Spleen (tissue), 13 donors: ENCODE measurements at places on chromosomes 16 and 17.

- DNase-seq: no peak
Observed at GRCh38 chr16:907842-908241, 62.9 kb downstream of the LMF1 start.

DNA sequence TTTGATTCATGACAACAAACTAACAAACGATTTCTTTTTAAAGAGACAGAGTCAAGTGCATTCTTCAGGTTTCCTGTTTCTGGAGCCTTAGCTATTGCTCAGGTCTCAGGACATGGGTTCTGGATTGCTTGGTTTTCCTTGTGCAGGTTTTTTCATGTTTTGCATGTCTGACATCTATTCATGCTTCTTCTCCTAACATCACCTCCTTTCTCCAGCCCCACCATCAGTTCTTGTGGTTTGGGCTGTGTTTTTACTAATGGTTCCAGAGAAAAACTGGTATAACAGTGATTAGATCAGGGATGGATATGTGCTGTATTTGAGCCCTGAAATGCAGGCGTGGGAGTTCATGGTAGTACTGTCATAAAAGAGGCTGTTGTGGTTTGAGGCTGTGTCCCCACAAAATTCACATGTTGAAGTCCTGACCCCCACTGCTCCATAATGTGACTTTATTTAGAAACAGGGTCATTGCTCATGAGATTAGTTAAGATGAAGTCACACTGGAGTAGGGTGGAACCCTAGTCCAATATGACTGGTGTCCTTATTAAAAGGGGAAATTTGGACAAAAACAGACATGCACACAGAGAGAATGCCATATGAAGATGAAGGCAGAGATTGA is 67.9 kb downstream of the IRX6 start:
- no peak for DNase-seq

DNA sequence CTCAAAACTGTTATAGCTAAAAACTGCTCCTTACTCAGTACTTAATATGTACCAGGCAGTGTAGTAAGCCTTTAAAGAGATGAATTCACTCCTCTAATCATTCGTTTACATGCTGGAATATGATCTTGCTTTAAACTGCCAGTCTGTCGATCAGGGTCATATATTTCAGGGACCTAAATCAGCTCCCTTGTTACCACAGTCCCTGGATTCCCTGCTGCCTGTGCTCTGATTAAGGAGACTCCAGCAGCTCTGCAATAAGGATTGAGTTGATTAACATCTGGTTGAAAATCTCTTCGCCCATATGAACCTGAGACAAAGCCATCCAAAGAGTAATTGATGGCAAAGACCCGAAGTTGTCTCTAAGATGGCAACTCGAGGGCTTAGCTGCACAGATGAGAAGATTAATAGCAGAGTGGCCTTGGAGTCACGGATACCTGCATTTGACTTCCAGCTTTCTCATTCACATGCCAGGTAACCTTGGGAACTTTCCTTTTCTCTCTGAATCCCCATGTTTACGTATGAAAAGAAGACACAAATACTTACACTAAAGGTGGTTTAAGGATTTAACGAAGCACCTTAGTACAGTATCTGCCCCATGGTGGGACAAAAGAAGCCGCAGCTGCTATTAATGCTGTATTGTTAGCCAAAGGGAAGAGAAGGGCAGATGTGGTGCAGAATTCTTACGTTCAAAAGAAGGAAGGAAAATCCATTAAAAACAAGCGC is 68.2 kb downstream of the VAT1L start:
- no peak for DNase-seq

- no peak for DNase-seq
Observed at GRCh38 chr16:72094266-72094610, 591 bp downstream of the DHX38 start.

GRCh38 chr16:10552281-10552680 is 28.1 kb downstream of the EMP2 start:
- no peak for DNase-seq

DNA sequence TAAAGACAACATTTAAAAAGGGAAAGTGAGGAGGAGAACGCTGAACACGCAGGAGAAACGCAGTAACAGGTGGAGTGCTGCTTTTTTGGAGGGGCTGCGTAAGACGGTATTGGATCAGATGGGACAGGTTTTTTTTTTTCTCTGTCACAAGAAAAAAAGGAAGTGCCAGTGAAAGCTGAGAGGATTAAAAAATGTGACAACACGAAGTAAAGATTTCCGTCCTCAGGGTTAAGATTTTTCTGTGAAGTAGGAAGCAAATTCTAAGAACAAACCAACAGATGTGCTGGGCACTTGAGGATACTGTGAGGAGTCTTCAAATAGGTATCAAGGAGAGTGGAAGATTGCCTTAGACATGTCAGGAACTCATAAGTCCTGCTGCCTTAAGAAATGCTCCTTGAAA is 5.8 kb upstream of the ABCA9 start:
- no peak for DNase-seq

- no peak for DNase-seq
Observed at GRCh38 chr16:24896439-24896838, 50.7 kb downstream of the SLC5A11 start.

GRCh38 chr16:10086620-10087019 is 95.6 kb downstream of the GRIN2A start:
- DNase-seq: no peak

GRCh38 chr17:35879773-35880654 is at the start of gene CCL5:
Gene CCL5, minus strand, starts transcription at chr17:35880360.
- DNase-seq: peak; percentile 82

- no peak for DNase-seq
Observed at GRCh38 chr17:65228734-65229620, 91.8 kb downstream of the RGS9 start.

DNA sequence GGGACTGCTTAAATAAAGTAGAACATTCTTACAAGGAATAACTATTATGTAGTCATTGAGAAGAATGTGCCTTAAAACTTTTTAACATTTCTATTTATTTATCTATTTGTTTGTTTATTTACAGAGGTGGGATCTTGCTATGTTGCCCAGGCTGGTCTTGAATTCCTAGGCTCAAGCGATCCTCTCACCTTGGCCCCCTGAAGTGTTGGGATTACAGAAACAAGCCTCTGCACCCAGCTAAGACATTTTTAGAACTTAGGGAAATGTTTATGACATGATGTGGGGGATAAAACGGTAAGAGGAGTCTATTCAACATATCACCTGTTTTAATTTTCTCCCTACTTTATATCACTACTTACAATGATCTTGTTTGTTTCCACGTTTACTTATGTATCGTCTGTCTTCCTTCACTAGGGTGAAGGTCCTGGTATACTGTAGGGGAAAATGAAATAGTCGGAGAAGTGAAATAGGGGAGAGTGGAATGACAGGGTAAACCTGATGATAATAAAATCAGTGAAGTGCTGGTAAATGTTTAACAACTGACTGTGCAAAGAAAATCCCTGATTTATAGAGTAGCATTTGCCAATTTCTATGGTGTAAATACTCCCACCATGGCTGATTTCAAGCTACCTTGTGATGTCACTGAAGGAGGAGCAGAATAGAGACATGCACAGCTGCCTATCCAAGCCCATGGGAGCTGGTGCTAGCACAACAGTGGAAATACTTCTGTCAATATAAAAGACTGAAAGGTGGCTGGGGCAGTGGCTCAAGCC is 16.0 kb upstream of the HAPSTR1 start:
- no peak for DNase-seq

GRCh38 chr16:88061346-88062110 is 110.3 kb downstream of the BANP start:
- DNase-seq: peak; percentile 24

DNA sequence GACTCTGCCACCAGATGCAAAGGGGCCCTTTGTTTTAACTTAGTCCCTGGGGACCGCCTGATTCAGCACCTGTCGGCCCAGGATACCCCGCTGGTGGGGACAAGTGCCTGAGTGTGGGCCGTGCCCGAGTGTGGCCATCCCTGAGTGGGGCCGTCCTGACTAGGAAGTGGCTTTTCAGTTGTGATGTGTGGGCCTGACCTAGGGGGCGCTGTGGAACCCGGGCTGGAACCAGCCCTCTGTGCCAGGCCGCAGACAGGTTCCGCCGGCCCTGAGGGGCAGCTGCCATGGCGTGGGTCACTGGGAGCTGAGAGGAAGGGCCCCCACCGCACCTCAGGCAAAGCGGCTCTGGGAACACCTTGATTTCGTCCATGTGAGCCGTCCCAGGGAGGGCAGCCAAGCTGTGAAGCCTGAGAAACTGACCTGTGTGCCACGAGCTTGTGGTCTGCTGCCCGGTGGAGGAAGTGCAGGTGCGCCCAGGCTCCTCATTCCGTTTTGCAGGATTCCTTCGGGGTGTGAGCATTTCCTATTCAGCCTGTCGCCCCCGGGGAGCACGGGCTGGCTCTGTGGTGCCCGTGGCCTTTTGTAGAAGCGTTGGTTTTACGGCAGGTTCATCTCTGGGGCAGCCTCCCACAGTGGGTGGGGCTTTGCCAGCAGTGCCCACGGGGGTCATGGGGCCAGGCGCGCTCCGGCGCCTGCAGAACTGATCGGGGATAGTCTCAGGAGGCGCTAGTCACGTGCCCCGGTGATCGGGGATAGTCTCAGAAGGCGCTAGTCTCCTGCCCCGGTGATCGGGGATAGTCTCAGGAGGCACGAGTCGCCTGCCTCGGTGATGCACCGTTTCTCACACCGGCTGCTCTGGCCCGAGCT is 5.3 kb downstream of the RPL13 start:
- peak; percentile 85 for DNase-seq

- DNase-seq: peak; percentile 19
Observed at GRCh38 chr17:77802811-77803220, 155.7 kb upstream of the TNRC6C start.

GRCh38 chr16:74275711-74276110 is 20.9 kb upstream of the PSMD7 start:
- DNase-seq: no peak

DNA sequence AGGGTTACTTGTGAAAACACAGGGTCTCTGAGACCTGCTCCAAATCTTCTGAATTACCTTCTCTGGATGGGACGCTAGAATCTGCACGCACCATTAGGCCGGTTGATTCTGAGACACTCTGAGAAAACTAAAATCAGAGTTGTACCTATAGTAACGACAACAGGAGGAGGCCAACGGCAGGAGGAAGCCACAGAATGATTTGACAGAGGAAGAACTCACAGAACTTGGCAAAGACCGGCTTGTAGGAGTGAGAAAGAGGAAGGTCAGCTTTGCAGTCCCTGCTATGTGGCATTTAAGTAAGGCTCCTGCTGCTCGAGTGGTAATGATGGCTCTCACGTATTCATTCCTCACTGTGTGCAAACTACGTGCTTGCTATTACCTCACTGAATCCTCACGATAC is 483.0 kb downstream of the TMEM114 start:
- no peak for DNase-seq

- no peak for DNase-seq
Observed at GRCh38 chr16:49608098-49608497, 234.5 kb downstream of the C16orf78 start.

DNA sequence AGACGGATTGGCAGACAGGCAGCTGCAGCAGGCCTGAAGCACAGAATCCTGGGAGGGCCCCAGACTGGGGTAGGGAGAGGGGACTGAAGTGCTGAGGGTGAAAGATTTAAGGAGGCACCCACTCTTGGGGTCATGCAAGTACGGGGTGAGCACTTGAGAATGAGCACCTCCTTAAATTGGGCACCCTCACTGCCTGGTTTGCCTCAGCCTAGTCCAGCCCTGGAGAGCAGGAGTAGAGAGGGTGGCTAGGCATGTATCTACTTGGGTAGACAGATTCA is 154.1 kb upstream of the CDC42EP4 start:
- no peak for DNase-seq

- DNase-seq: no peak
Observed at GRCh38 chr17:47095268-47095667, 93.8 kb downstream of the CDC27 start.

GRCh38 chr17:61285526-61286320 is 113.9 kb upstream of the TBX2 start:
- no peak for DNase-seq

DNA sequence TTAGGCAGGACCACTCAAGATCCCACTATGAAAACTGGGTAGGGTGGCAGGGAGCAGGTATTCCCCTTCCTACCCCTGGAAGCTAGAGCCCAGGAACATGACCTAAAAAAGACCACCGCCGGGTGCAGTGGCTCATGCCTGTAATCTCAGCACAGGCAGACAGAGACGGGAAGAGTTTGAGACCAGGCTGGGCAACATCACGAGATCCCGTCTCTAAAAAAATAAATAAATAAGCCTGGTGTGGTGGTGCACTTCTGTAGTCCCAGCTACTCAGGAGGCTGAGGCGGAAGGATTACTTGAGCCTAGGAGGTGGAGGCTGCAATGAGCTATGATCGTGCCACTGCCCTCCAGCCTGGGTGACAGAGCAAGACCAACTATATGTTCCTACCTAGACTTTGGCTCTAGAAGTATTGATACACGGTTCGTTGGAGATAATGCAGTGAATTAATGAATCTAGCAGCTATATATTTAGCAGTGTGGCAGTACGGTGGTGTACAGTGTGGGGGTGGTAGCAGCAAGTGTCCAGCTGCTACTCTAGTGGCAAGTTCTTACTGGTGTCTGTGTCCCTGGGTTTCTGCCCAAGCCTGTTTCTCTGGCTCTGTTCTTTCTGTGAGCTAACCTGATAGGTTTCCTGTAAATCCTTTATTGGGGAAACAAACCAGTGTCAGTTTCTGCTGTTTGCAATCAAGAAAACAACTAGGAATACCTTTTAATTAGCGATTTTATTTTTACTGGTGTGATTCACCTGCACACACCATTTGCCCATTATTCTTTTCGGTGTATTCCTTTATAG is 3.3 kb upstream of the USP31 start:
- no peak for DNase-seq

DNA sequence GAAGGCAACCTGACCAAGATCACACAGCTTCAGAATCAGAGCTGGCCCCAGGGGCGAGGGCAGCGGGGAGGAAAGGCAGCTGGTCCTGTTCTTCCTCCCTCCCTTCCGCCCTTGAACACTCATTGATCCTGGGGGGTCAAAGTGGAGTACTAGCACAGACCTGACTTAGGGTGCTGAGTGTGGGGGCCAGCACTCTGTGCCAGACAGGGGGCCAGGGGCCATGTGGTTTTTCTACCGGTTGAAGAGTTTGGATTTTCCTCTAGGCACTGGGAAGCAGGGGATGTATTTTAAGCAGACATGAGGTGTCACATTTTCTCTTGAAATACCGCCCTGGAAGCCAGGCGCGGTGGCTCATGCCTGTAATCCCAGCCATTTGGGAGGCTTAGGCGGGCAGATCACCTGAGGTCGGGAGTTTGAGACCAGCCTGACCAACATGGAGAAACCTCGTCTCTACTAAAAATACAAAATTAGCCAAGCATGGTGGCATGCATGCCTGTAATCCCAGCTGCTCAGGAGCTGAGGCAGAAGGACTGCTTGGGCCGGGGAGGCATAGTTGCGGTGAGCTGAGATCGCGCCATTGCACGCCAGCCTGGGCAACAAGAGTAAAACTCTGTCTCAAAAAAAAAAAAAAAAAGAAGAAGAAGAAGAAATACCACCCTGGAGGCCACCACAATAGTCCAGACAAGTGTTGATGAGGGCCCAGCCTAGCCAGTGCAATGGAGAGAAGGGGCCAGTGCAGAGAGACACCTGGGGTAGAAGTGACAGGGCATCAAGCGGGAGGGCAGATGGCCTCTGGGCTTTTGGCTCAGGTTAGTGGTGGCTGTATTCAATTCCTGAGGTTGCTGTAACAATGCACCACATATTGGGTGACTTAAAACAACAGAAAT is 15.3 kb downstream of the OSBPL7 start:
- DNase-seq: no peak
